ENCODE measurements at places on chromosomes 5 and 9.

GRCh38 chr9:105901514-105902109 is 207.3 kb downstream of the TMEM38B start:
- DNase-seq = no peak

- no peak for DNase-seq
Observed at GRCh38 chr5:78649211-78649695, 681 bp upstream of the LHFPL2 start.

- no peak for DNase-seq
Observed at GRCh38 chr9:130193531-130194377, 21.6 kb downstream of the NCS1 start.

- no peak for DNase-seq
Observed at GRCh38 chr9:127129718-127130085, 7.3 kb upstream of the ANGPTL2 start.

DNA sequence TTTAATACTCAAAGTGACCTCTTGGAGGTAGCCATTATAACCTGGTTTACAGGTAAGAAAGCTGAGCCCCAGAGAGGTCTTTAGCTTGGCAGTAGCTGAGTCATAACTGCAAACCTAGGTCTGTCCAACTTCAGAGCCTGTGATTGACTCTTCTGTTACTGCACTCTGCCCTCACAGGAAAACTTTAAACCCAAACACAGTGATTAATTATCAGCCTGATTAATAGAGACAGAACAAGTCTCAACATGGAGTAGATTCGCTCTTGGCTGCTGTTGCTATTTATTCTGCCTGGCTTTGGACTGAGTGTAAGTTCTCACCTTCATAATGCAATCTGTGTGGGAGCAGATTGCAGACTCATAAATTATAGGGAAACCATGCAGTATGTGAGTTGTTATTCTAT is 27.4 kb upstream of the TXN start:
- DNase-seq = no peak

DNA sequence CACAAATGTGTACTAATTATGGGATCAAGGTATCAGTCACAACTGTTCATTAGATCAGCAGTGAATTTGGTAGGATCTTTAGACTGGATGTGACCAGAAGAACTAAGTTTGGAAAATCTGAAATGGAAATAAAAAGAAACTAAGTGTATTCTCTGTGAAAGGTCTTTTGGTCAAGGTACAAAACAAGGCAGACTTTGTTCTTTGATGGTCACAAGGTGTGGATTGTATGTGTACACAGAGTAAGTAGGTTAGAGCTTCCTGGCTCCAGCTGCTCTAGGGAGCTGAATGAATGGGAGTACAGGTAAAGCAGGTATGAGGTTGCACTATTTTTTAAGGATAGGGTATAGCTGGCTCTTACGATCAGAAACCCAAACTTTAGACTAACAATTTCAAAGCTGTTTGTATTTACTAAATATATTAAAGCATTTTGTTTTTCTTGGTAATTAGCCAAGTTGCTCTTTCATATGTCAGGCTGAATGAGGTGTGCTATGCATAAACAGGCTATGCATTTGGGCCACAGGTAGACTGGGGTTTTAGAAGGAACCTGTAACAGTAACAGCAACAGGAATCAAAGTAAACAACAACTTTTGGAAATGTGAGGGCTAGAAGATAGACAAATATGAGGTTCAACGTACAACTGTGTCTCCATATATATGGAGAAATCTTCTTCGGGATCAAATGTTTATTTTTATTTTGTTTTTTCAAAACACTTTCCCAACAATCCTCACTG is 32.5 kb downstream of the FAM169A start:
- no peak for DNase-seq

- DNase-seq = no peak
Observed at GRCh38 chr5:111472579-111472978, 39.8 kb downstream of the STARD4 start.

DNA sequence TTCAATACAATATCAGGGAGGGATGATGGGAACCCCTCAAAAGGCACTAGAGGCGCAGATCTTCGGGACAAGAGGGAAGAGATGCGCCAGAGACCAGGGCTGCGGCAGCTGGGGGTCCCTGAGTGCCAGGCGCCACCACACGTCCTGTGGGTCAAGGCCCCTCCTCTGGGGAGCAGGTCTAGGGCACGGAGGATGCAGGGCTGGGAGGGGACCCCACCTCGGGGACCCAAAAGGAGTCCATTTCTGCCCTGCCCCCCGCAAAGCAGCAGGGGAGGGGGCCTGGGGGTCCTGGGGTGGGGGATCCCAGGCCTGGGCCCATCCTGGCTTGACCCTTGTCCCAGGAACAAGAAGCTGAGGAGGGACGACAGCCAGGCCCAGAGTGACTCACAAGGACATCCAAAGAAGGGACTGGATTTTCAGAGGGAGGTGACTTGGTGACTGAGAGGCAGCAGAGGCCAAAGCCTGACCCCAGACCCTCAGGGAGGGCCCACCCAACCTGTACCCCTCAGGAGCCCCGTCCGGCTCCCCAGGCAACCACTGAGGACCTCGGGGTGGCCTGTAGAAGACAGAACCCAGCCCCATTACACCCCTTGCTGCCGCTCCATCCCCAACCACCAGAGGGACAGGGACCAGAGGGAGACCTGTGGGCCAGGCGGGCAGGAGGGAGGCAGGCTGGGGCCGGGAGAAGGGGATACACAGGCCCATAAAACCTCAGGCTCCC is 54.2 kb downstream of the LRSAM1 start:
- no peak for DNase-seq

DNA sequence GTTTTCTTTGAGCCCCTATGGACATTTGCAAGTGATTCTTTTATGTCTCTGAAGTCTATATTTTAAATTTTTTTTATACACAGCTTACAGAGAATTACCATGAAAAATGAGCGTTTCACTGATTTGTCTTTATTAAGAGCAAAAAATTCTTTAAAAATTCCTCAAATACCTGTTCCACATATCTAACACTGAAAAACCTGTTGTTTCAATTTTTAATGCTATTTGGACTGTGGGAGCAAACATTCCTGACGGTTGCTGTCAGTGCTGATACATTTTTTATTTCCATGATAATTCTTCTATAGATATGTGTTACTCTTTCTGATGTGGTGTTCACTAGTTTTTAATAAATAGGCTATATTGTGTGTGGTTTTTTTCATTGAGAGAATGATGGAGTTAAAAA is 199.8 kb downstream of the GDNF start:
- DNase-seq = no peak

DNA sequence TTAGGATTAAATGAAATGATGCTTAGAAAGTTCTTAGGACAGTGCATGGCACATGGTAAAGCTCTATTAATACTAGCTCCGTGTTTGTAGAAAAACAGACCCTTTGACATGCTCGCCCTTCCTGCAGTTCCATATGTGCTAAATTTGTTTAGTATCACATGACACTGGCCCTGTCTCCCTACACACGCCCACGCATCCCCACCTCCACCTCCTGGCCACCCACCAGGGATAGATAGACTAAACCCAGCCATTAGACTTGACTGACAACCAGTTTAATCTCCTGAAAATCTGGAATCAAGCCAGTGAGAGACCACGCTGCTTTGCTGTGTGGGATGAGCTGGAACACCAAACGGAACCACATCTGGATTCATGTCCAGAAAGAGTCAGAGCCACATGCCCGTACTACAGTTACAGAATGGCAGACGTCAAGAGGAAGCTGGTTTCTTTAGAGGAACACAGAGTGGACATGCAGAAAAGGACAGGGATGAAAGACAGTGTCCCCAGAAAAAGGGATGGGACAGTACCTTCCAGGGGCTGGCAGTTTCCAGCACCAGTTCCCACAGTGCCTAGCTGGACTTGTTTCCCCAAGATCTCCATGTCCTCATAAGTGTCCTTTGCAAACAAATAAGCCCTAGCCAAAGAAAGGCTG is 186.1 kb downstream of the PDZD2 start:
- no peak for DNase-seq

DNA sequence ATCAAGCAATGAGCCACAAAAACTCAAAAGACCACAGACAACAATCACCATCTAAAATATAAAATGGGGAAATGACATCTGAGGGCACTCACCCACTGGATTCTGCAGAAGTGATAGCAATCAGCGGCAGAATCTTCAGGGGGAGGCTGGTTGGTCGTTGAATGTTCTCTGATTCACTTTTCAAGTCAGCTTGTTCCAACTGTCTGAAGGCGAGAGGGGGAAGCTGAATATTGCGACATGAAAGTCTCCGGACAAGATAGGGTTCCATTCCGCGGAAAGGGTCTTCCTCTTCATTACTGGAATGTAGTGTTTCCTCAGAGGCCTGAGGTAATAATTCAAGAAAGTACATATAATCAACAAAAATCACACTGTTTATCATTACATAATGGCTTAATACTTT is 94.9 kb upstream of the PDE4D start:
- no peak for DNase-seq

All from T-helper 17 cell (primary cell).